ENCODE measurements at places on chromosomes 5 and 9.

DNA sequence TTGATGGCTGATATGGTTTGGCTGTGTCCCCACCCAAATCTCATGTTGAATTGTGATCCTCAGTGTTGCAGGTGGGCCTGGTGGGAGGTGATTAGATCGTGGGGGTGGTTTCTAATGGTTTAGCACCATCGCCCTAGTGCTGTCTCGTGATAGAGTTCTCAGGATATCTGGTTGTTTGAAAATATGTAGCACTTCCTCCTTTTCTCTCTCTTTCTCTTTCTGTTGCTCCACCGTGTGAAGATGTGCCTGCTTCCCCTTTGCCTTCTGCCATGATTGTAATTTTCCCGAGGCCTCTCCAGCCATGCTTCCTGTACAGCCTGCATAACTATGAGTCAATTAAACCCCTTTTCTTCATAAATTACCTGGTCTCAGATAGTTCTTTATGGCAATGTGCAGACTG is 111.6 kb downstream of the SREK1 start:
- DNase-seq: no peak

DNA sequence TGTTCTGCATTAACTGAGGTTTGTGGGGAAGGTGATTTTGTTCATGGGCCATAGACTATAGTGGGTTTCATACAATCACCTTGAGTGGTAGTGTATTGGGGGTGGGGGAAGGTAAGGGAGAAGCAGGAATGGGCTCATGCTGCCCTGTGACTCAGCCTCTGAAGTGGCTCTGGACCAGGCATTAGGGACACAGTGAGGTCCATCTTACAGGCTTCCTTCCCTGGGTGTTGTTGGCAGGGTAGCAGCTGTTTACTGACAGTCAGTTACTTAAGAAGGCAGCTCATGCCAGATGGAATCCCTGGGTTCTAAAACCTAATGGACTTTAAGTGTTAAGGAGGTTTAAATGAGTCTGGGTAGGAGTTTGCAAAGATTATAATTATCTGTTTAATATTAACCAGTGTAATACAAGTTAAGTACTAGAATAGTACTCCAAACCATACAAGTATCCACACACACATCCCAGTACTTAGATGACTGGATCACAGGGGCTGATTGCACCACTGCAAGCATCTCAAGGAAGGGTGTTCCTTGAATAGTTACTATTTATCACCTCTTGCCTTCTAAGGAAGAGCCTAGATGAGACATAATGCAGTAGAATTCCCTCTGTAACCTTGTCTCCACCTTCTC is 59.3 kb downstream of the CAST start:
- DNase-seq: no peak

- DNase-seq: peak; percentile 59
Observed at GRCh38 chr9:78121488-78121887, 89.9 kb upstream of the GNAQ start.

DNA sequence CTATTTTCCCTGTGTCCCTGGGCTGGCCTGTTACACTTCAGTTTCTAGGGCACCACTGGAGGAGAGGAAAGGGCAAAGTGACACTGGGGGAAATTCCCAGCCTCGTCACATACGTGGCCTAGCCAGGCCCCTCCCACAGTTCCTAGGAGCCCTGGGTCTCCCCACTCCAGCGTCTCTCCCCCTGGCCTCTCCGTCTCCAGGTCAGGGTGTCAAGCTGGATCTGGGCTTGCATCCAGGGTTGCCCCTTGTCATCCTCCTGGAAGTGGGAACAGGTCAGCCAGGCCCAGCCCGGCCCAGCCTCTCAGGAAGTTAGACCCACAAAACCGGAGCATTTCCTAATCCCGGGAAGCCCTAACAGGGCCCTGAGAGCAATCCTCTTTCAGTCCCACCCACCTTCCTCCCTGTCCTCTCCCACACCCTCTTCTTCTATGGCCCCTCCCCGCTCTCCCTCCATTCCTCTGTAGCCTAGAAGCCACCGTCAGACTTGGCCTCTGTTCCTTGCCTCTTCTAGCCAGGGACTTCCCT is 4.7 kb upstream of the TNIP1 start:
- DNase-seq: peak; percentile 41

DNA sequence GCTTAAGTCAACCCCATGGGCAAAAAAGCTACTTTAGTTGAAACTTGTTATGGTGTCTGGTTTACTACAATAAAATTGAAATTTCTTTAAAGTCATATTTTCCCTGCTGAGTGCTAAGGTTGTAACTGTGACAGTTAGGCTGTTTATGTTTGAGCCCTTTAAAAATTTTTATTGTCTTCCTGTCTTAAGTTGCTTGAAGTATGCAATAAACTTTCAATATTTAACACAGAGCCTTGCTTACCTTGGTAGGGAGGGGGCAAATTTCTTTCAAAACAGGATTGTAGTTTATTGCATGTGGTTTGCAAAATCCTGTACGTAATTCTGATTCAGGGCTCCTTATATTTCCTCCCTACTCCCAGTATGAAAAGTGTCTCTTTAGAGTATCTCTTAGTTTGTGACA is 465.5 kb upstream of the ACTBL2 start:
- no peak for DNase-seq

- peak; percentile 31 for DNase-seq
Observed at GRCh38 chr5:96893342-96893741, 17.0 kb downstream of the ERAP2 start.

GRCh38 chr9:4021621-4022213 is 278.2 kb downstream of the GLIS3 start:
- no peak for DNase-seq

DNA sequence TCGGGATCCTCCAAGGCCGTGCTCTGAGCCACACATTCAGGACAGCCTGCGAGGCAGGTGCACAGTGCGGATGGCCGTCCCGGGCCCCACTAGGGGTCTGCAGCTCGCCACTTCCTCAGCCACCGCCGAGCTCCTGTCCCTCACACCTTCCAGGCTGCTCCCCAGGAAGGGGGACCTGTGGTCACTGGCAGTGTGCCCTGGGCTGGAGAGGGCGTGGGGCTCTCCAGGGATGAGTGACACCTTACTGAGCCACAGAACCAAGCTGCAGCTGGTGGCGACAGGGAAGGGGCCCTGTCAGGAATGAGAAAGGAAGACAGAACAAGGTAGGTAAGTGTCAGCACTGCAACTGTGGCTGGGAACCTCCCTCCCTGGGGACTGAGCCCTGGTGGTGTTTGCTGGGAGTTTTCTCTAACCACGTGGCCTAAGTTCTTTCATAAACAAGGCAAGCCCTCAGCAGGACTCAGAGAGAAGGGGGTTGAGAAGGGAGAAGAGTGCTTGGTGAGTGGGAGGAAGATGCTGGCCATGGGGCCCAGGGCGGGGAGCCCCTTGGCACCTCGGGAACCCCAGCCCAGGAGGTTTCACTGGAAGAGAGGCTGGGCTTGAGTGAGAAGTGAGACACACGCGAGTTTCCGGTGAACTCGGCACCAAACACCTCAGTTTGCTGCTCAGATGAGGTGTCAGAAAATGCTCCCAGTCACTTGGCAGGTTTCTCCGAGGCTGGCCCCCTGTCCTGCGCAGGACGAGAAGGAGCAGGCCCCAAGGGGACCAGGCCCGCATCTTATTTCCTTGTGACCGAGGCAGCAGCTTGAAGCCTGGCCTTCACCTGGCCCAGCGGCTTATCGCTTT is 5.2 kb downstream of the IL13 start:
- no peak for DNase-seq

DNA sequence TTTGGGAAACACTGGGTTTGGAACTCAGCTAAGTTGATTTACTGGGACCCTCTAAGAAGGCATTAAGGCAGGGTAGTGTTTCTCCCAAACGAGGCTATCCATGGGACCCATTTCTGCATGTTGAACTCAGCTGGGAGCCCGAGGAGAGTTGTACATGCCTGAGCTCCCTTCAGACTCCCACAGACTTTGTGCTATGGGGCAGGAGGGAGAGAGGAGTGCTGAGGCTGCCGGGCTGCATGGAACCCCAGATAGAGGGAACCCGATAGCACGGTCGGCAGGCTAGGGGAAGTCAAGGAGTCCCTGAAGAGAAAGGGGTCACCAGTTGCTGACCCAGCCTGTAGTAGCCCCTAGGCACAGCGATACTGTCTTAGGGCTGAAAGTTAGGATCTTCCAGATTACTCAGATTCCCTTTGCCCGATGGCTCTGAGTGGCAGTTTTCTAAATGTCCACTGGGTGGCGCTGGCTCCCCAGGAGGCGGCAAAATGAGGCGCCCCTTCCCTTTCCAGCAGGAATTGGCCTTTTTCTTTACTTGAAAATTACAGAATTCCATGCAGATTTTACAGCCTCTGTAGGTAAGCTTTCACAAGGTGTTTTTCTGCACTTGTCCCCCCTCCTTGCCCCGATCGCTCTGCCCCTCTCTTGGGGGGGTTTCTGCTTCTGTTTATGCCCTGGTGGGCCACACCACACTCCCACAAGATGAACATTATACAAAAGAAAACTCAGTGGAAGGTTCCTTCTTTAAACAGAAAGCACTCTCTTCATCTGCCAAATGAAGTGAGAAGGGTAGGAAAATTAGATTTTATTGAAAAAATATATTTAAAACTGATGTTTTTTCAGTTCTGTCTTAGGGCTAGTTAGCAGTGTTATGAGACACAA is 17.8 kb downstream of the NANS start:
- DNase-seq: peak; percentile 71

DNA sequence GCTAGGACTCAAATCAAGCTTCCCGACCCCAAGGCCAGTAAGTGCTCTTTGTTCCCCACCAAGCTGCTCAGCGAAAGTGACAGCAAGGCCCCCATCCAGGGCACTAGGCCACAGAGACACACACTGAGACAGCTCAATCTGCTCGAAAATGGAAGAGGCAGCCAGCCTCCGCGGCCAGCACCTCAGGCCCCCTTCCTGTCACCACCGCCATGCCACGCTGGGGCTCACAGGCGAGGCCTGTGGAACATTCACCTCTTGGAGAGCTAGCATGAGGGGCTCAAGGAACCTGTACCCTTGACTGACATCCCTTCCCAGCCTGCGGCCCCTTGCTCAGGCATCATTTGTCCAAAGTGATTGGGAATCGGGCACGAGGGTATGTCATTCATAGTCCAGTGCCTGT is 71.4 kb downstream of the PAX5 start:
- DNase-seq: no peak

DNA sequence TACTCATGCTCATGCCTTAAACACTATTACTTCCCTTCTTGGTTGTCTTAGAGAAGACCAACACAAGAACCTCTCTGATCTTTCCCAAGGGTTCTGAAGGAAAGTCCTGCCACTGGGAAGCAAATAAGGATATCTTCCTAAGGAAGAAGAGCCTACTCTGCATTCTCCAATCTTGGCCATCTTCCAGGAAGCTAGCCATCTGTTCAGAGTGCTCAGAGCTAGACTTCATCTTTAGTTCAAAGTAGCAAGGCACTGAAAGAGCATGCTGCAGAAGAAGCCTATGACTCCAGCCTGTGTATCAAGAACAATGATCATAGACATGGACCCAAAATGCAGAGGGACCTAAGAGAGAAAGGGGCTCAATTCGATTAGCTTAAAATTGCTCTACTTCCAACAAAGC is 114.7 kb downstream of the KIAA0825 start:
- no peak for DNase-seq

GRCh38 chr9:94687451-94687850 is 39.0 kb upstream of the AOPEP start:
- no peak for DNase-seq

DNA sequence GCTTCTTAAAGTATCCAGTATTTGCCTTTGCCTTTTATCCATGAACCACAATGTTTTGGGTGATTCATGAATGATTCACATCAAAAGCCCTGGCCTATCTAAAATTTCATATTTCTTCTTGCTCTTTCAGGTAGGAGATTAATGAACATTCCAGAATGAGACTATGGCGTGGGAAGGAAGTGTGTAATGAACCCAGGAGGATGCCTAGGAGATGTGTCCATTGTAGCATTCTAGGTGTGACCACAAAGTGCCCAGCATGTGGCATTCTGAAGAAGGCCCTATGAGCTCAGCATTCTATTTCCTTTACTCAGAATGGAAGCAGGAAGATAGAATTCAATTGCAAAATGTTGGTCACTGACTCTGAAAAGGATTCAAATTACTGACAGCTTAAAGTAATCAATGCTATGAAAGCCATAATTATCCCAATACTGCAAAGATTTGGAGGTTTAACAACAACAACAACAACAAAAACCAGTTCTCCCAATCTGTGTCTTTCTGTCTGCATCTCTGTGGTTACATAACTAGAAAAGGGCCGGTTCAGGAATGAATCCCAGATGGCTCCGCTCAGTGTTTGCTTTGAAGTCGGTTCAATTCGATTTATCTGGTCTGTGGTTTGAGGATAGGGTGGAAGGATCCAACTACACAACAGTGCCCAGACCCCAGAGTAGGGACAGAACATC is 126.7 kb downstream of the FOXD1 start:
- no peak for DNase-seq

DNA sequence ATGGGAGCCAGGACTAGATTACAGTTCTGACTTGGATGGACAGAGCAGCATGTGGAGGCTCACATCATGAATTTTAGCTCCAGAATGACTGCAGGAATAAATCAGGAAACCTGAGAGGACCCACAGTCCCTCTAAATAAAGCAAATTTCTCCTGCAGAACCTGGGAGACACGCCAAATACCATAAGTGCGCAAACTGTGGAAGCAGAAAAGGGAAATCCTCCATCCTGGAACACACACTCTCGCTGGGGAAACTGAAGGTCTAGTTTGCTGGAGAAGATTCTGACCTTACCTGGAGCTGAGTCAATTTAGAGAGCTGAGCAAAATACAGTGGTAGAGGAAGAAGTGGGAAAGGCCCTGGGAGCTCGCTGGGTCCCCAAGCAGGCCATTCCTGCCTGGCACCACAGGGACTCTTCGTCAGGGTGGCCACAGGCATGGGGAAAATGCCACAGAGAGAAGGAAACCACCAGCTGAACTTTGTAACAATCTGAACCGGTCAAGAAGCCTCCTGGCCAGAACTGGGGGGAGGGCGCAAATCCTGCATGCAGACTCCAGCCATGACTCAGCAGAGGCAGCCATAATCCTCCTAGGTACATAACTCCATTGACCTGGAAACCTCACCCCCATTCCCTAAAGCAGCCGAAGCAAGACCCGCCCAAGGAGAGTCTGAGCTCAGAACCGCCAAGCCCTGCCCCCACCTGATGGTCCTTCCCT is 390.9 kb downstream of the LRRC70 start:
- DNase-seq: no peak

- DNase-seq: no peak
Observed at GRCh38 chr5:181119105-181119504, 11.9 kb downstream of the OR2V1 start.

- DNase-seq: no peak
Observed at GRCh38 chr5:101160002-101160401, 256.9 kb upstream of the ST8SIA4 start.

GRCh38 chr5:39648085-39648847 is 223.5 kb upstream of the DAB2 start:
- DNase-seq: no peak

GRCh38 chr5:43044181-43044914 is 4.2 kb upstream of the ANXA2R start:
- DNase-seq: no peak

DNA sequence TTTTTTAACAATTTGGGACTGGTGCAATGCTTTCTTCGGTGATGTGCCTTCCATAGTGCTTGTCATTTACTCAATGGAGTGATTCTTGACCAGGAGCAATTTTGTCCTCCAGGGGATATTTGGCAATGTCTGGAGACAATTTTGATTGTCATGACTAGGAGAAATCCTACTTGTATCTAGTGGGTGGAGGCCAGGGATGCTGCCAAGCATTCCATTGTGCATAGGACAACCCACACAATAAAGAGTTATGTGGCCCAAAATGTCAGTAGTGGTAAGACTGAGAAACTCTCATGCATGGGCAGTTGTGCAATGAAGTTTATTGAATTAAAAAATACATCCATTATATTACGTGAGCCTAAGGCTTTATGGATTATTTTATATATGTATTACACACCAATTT is 70.5 kb downstream of the FOCAD start:
- no peak for DNase-seq

GRCh38 chr9:110579034-110579861 is at the start of gene SVEP1:
Gene SVEP1, minus strand, starts transcription at chr9:110579741. Its CDS starts 198 bp downstream, at chr9:110579543.
- no peak for DNase-seq

- no peak for DNase-seq
Observed at GRCh38 chr5:39218482-39219402, 621 bp downstream of the FYB1 start.

All from CD4-positive, alpha-beta T cell treated with Interleukin-6 at 100 ng/mL for 8 hours (primary cell).